ENCODE measurements at places on chromosomes 1 and 21.
A peak's percentile ranks its signal among the peaks of the same experiment; 100 is the strongest.

DNA sequence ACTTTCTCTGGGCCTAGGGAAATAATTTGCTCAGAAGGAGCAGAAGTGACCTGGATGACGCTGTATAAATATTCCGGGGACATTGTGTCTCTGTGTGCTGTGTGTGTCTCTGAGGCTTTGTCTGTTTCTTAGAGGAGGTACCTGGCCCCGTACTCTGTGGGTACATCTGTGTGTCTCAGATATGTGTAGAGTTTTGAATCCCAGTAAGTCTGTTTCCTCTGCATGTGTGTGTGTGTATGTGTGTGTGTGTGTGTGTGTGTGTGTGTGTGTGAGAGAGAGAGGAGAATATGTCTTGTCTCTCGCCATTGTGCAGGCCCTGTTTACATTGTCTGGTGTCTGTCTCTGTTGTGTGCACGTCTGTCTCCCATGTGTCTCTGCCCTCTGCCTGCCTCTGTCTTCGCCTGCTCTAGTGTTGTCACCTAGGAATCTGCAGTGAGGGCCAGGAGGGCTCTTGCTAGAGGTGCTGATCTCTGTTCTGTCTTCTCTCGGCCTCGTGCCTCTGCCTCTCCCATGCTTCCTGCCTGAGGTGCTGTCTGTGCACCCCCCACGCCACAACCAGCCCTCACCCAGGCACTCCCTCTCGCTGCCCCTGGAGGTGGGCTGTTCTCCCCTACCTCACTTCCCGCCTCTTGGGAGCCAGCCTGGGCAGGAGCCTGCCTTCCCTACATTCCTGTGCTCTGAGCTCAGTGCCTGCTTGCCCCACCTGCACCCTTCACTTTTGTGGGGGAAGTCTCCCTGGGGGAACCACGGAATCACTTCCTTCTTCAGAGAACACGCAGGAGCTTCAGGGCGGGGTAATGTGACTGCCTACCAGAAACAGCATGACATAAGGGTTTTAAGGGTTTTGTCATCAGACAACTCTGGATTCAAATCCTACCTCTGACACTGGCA is 5.9 kb downstream of the MAP7D1 start:
- peak; percentile 53 for DNase-seq

- no peak for DNase-seq
Measured at GRCh38 chr1:232937741-232938375, 12.6 kb upstream of the NTPCR start.

DNA sequence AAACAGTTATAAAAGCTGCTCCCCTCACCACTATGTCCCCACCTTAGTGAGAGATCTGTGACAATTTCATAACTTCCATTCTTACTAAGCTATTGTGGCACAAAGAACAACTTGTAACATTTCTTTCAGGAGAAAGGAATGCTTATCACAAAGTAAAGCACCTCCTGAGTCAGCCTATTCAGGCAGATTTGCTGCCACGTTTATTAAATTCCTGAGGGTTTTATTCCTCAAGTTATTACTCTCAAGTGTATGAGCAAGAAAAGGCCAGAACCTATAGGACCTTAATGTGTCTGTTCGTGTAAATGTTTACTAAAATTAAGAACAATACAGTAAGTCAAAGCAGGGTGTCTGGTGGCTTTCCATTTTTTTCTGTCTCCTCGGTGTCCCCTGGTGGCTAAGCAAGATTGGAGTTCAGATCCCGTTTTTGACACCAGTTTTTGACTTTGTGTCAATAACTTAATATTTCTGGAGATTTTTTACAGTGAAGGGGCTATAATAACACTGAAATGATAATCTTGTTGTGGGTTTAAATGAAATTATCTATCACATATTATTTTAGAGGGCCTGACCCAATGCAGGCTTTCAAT is 1539.6 kb downstream of the BRINP3 start:
- DNase-seq = no peak

- DNase-seq = no peak
Measured at GRCh38 chr1:246750752-246751151, 26.5 kb downstream of the SCCPDH start.

All from tongue (tissue), 3 donors.